ENCODE measurements at places on chromosomes 12 and 14. TPM values are rescaled to one million over a fixed set of nuclear protein-coding genes. Genes with fewer than 3 reads are reported as not detected.

- no peak for DNase-seq
These were observed 169.0 kb downstream of the MON2 start for GRCh38 chr12:62635649-62636048.

- DNase-seq: no peak
These were observed 96.8 kb downstream of the ACSS3 start for GRCh38 chr12:81174664-81175063.

DNA sequence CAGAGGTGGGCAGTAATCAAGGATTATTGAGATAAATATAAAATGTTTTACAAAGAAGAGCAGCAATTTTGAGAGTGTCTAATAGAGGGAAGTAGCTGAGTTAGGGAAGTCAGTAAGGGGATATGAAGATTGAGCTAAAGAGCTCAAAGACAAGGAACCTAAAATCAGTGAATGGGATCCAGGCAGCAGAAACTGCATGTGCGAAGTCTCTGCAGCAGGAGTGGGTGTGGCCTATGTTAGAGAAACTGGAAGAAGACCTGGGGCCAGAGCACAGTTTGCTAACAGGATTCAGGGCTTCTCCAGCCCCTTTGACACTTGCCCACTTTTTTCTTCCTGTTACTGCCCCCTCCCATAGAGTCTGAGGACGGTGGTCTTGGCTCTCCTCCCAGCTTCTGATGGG is 36.3 kb upstream of the PLXNC1 start:
- no peak for DNase-seq

- no peak for DNase-seq
These were observed 12.0 kb downstream of the TMTC1 start for GRCh38 chr12:29771786-29772185.

Gene OTOGL
- 0.21 TPM for total RNA-seq

GRCh38 chr12:124604264-124604680 is 36.9 kb upstream of the NCOR2 start:
- no peak for DNase-seq

Gene MYH6
- total RNA-seq: not detected

- DNase-seq: no peak
These were observed 129.3 kb downstream of the ZFP36L1 start for GRCh38 chr14:68663385-68664076.

DNA sequence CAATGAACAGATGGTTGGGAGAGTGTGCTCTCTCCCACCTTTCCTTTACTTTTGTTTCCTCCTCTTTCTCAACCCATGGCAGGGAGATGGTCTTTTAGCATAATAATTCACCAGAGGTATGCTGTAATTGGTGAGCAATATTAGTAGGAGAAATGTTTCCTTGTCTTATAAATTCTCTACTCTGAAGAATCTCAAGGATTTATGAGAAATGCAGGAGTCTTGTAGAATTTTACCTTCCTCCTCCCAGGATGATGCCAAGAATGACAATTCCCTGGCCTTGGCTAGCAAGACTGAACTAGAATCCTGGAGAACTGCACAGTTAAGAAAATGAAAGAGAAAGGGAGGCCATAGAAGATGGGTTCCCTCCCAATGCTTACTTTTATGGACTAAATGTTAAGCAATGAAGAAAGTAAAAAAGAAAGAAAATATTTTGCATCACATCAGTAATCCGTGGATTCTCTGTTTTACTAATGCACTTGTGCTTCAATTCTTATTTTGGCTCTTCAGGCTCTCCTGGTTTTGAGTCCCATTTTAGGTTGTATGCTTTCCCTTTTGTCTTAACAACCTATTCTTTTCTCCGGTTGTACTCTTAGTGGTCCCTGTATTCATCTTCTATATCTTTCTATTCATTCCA is 192.9 kb upstream of the GARIN6 start:
- DNase-seq: no peak

- no peak for DNase-seq
These were observed 255.2 kb upstream of the FAR2 start for GRCh38 chr12:28893856-28894255.

DNA sequence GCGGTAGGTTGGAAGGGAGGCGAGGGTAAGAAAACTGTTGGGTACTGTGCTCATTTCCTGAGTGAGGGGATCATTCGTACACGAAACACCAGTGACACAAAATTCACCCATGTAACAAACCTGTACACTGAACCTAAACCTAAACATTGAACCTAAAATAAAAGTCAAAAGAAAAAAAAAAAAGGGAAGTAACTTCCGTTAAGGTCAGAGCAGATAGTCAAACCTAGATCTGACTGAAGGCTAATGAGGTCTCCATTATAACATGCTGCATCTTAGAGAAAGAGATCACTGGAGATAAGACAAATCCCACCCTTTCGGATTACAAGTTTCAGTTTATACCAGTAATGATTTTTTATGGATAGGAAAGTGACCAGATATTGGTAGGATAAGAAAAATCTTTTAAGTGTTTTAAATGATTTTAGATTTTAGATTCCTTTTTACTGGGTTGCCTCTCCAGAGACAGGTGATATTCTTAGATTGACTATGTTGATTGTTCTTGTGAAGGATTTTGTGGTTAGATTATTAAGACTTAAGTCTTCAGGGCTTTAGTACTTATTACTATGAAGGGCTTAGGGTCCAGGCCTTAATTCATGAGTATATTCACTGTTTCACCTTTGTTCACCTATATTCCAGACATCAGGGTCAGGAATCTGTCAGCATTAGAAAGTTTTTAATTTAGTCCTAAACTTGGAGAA is 11.2 kb upstream of the NCKAP1L start:
- DNase-seq: no peak

Gene MSI1
- total RNA-seq: 1.0 TPM

GRCh38 chr12:52976574-52977071 is 27.7 kb downstream of the KRT18 start:
- DNase-seq: no peak

Gene SYCP3
- not detected for total RNA-seq

Gene PMEL
- 1.4 TPM for total RNA-seq

Gene RASSF8
- total RNA-seq: 74.3 TPM

Gene TMEM253
- total RNA-seq: 1.2 TPM

- DNase-seq: no peak
These were observed 1.9 kb upstream of the RIN3 start for GRCh38 chr14:92511453-92512238.

DNA sequence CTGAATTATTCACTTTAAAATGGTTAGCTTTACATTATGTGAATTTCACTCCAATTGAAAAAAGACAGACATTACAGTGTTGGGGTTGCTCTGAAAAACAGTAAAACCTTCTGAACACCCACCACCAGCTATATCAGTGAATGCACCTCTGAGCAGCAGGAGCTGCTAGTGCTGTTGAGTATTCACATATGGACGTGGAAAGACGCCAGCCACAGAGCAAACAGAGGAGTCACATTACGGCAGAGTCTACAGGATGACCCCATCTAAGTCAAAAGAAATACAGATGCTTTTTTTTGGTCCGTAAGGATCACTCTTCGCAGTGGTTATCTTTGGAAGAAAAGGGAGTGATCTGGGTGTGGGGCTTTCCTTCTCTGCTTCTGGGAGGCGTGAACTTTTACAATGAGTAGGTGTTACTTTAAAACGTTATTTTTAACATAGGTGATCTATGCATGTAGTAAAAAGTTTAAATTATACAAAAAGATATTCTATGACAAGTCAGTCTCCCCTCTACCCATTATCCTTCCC is 4.5 kb downstream of the HVCN1 start:
- DNase-seq: no peak

Gene LRRK2
- not detected for total RNA-seq

DNA sequence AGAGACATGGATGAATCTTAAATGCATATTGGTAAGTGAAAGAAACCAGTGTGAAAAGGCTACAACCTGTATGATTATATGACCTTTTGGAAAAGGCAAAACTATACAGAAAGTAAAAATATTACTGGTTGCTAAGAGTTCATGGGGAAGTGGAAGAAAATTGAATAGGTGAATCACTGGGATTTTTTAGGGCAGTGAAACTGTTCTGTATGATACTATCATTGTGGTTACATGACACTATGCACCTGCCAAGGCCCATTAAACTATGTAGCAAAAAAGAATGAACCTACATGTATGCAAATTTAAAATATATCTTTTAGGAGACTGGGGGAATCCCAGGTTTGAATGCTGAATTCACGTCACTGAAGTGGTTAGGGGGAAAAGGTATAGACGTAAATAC is 12.6 kb upstream of the OR8S1 start:
- DNase-seq: no peak

Gene PARP11
- 6.7 TPM for total RNA-seq

Gene SIX6
- not detected for total RNA-seq

DNA sequence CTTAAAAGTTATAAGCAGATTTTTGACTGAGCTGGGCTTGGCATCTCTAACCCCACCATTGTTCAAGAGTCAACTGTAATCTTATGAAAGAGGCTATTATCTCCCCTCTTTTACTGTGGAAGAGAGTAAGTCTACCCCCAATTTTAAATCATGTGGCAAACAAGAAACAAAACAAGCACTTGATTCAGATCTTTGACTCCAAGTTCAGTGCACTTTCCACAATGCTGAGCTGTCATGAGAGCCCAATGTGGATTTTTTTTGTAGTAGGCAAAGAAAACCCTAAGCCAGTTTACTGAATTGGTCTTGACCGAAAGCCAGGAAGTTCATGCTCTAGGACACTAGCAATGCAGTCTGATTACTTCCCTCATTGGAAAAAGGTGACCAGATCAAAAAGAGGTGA is 306.2 kb downstream of the GALC start:
- no peak for DNase-seq

GRCh38 chr12:116980083-116980482 is 69.3 kb downstream of the FBXW8 start:
- no peak for DNase-seq

DNA sequence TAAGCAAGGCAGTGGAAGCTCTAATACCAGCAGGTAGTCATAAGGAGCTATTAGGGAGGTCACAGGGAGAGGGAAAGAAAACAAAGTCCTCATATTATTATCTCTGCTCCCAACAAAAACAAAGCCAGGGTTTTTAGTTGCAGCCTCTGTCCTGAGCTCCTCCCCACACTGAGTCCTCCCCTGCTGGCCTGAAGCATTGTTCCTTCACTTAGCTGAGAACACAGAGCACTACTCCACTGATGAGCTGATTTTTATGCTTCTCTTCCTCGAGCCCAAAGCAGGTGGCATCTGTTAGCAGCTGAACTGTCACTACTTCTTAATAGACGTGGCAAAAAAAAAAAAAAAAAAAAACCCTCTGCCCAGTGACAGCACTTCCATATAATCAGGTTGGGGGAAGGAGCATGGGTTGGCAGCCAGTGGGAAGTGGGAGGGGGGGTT is 10.5 kb upstream of the STAC3 start:
- DNase-seq: no peak

- no peak for DNase-seq
These were observed 3.3 kb upstream of the NTF3 start for GRCh38 chr12:5428332-5429221.

DNA sequence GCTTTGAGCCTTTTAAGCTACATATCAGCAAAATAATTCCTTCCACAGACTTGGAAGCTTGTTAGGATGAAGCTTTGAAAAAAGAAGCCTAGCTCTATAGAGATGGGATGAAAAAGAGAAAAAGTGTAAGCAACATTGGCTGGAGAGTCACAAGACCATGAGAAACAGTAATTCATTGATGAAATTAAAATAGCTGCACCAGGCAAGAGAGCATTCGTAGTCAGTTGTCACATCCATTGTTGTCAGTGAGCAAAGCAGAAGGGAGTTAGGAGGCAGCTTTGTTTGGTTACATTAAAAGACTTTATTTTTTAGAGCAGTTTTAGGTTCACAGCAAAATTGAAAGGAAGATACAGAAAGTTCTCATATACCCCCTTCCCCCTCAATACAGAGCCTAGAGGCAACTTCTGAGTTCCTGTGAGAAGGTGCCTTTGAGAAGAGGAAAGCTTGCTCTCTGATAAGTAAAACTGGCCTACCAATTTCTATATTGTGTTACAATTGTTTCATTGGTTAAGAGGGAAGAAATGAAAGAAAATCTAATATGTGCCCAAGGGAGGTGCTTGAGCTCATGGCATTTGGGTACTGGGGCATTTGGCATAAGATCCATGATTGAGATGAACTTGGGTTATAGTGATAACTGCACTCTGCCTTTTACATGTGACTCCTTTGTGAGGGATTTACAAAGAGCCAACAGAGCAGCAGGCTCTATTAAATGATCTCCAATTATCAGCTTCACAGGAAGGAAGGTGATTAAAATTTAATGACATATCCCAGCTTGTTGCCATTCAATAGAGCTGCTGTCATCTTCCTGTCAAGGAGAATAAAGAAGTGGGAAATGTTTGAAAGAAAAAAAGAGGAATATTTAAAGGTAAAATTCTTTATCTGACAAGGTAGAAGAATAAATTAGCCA is 361.3 kb upstream of the TMTC1 start:
- DNase-seq: no peak

- no peak for DNase-seq
These were observed 61.6 kb downstream of the EFCAB11 start for GRCh38 chr14:89892953-89893352.

DNA sequence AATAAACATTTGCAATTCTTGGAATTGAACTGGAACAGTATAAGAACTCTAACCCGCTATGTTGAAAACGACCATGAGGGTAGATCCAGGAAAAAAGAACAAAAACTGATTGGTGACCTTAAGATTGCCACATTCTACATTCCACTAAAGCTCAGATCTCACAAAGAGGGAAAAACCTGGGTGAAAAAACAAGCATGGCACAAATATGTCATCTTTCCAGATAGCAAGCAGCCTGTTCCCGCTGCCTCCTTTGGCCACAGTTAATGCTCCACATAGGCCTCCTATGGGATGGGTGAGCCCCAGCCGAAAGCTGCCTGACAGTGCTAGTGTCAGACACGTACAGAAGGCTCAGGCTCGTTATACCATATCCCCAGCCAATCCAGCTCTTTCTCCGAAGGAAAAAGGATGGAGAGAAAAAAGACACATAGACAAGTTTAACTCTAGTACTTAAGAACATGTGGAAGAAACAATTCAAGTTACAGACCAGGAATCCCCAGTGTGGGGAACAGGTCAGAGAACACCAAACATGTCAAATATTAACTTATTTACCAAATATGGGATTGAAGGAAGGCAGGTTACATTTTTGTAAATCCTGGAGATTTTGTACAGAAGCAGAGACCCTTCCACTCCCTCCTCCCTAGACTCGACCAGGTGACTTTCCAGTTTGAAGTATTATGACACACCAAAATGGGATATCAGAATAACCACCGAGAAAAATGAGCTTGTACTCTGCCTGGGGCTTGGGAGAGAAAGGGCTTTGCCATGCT is 14.7 kb downstream of the LETMD1 start:
- DNase-seq: no peak

DNA sequence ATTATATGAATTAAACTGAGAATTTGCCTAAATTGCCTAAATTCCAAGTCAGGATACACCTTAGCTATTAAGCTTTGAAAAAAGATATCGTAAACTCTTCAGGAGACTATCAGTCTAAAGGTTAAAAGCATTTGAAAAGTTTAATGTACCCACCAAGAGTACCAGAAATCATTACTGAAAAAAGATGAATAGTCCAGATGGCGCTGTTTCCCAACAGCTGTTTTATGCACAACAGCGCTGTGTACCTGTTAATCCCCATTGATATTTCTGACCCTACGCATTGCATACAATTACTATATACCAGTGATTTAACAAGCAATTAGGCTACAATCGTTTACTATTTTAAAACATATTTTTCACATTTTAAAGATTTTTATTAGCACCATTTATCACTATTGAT is 185.0 kb downstream of the PLCZ1 start:
- no peak for DNase-seq

Data from osteocyte (in vitro differentiated cells).